Breast epithelium (tissue), 4 donors: ENCODE measurements at places on chromosomes 7 and 10. TPM values are rescaled to one million over a fixed set of nuclear protein-coding genes. Genes with fewer than 3 reads are reported as not detected.

OPALIN gene
- total RNA-seq = not detected

AKR1C3 gene
- total RNA-seq = 37.6 TPM

MACROH2A2 gene
- total RNA-seq = 19.5 TPM

SPDYE11 gene
- total RNA-seq = not detected

INSYN2A gene
- total RNA-seq = 0.16 TPM

HMX2 gene
- total RNA-seq = not detected

SRRM3 gene
- total RNA-seq = 3.4 TPM

TUBAL3 gene
- 1.9 TPM for total RNA-seq

FAM237B gene
- not detected for total RNA-seq

ALDH18A1 gene
- 47.2 TPM for total RNA-seq

TBXAS1 gene
- 17.7 TPM for total RNA-seq

ZPBP gene
- not detected for total RNA-seq
